Stimulated activated CD4-positive, alpha-beta T cell treated with anti-CD3 and anti-CD28 coated beads, Interleukin-12 subunit alpha, Interleukin-12 subunit beta, amount 100 ng/mL, for 48 hours (primary cell): ENCODE measurements at places on chromosomes 5 and 9.

- peak; percentile 29 for DNase-seq
Observed at GRCh38 chr5:133610489-133611356, 1.6 kb downstream of the FSTL4 start.

DNA sequence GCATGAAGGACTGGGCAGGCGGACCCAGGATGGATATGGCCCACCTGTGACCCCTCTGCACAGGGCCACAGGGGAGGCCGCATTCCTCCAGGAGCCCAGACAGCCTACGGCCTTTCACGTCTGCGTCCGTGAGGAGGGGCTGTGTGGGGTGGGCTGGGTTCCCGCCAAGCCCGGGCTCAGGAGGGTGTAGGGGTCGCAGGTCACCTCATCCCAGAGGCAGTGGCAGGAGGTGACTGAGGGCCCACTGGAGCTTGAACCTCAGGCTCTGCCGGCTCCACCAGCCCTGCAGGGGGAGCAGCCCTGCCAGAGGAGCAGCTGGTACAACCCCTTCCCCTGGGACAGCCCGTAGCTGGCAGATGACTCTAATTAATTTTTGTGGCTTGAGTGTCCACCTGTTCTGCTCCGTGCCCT is 40.7 kb upstream of the CACNA1B start:
- DNase-seq = no peak

GRCh38 chr9:121498487-121499176 is 1.0 kb downstream of the GGTA1 start:
- DNase-seq = no peak

GRCh38 chr9:73173557-73174329 is 22.1 kb downstream of the ANXA1 start:
- DNase-seq = no peak

- peak; percentile 47 for DNase-seq
Observed at GRCh38 chr9:35903049-35903448, 3.0 kb upstream of the HRCT1 start.

DNA sequence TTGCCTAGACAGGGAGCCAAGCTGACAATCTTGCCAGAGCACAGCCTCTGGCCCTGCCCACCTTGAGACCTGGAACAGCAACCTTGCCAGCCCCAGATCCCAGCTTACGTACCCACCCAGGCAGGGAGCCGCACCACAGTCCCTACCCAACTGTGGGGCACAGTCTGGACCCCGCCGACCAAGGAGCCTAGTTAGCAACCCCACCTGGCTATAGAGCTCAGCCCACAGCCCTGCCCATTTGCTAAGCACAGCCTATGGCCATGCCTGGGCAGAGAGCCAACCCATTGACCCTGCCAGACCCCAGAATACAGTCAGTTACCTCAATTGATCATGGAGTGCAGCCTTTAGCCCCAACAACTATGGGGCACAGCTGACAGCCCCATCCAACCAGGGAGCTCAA is 97.9 kb upstream of the SH3GL2 start:
- no peak for DNase-seq

GRCh38 chr5:179747811-179748210 is 15.2 kb downstream of the MAML1 start:
- no peak for DNase-seq

DNA sequence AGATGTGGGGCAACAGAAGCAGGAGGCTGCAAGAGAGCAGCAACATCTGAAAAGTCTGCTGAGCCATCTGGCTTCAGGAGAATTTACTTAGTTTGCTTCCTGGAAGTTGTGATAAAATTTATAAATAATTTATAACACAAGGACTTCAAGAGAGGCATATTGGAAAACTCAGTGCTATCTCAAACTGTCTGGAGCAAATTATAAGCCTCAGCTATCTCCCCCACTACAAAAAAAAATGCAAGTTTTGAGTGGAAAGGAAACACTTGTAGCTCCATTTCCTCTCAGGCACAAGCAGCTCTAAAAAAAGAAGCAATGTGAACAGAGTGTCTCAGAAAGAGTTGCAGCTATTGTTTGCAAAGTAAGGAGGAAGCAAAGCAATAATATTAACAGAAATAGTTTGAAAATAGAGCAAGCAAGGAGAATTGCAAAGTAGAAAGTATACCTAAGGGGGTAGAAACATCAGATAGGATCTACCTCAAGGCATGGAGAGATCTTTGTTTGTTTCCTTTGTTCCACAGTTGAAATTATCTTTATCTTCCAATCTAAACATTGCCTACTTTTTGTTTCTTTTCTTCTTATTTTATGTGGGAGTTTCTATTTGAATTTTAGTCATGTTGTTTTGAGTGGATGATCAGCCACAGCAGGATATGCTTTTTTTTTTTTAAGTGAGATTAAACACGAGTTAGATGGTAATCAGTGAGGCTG is 55.9 kb upstream of the IL6ST start:
- no peak for DNase-seq

DNA sequence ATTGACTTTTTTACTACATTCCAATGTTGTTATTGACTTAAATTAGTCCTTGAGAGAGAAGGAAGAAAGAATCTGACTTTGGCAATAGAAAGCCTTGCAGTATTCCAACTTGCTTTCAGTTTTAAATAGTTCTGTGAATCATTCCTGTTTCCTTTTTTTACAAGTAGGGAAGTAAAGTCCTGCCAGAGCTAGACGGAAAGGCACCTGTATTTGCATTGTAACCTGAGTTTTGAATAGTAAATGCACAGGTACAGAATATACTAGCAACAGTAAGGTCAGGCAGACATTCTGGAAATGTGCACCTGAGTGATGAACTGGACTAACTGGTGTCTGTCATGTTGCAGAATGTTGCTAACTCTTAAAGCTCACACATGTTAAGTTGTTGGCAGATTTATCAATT is 100.9 kb downstream of the PRKACG start:
- no peak for DNase-seq

- no peak for DNase-seq
Observed at GRCh38 chr9:80369641-80370040, 797.9 kb downstream of the TLE4 start.

DNA sequence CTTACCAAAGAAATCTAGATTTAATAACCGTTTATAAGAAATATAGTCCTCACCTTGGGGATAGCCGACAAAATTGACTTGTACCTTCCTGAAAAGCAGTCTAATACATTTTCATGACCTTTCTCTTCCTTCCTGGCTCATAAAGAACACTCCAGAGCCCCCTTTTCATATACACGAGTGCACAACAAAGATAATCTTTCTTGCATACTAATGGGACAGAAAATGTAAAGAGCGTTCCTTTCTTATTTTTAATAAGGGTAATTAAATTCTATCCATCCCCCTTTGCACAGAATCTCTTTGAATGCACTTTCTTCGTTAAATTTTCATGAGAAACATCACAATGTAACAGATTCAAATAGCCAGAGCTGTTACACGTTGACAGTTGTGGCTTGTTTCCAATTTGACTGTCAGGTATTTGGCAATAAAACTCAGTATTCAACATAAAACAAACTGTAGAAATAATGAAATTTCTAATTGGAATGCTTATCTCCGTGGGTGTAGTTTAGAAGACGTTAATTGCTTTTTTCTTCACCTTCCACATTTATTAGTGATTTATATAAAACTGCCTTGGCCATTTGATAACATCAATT is 732.3 kb upstream of the DMAC1 start:
- no peak for DNase-seq

DNA sequence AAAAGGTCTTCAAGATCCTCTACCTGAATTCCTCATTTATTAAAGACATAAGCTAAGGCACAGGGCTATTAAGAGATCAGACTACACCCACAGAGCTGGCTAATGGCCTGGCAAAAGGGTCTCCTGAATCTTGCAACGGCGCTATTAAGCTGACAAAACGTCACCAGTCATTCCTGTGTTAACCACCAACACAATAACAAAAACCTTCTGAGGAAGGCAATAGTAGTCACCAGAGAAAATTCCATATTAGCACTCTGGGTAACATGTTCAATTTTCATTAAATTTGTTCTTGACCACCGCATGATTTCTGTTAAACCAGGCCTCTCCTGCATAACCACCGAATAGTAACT is 77.0 kb downstream of the GNAQ start:
- no peak for DNase-seq

- no peak for DNase-seq
Observed at GRCh38 chr9:127181595-127182190, 59.3 kb upstream of the ANGPTL2 start.

GRCh38 chr5:174717826-174718455 is 6.4 kb upstream of the MSX2 start:
- no peak for DNase-seq

DNA sequence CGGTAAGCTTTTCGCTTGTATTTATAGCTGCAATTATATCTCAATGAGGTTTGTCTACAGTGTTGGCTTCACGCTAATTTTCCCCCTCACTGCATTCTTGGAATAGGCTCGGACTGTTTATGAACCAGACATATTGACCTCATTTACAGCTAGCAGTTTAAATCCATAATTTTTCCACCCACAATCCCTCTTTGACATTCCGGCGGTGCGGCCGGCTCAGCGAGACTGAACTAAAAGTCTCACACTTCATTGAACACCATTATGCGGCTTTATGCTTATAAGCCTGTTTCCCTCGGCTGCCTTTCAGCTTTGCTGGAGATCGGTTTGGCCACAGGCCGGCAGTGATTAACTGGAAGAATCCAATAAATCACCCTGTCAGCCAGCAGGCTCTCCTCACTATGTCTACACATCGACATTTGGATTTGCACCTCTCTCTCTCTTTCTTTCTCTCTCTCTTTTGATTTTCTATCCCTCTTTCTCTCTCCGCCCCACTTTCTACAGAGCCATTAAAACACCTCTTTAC is 315.0 kb upstream of the TLE4 start:
- no peak for DNase-seq

DNA sequence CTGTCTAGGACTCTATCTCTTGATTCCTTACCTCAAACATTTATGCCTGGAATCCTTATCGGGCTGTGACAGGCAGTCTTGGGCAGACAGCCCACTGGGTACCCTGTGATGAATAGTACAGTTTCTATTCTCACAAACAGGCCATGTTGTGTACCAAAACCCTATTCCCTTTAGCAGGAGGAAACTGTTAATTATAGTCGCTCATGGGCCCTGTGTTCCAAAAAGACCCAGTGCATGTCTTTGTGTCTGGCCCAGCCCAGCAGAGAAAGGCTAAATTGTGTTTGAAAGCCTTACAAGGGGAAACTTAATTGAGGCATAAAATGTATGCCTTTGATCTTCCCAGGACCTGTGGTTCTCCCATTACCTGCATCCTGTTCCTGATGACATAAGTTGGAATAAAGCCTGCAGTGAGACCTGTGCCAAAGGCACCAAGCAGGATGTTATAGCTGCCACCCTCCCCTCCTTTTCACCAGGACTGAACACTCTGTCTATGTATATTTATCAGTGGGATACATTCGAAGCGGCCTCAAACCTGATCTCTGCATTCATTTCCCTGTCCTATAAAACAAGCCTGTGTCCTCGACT is 43.3 kb downstream of the TLR4 start:
- DNase-seq = no peak

- no peak for DNase-seq
Observed at GRCh38 chr5:97979740-97980139, 793.7 kb upstream of the RGMB start.

DNA sequence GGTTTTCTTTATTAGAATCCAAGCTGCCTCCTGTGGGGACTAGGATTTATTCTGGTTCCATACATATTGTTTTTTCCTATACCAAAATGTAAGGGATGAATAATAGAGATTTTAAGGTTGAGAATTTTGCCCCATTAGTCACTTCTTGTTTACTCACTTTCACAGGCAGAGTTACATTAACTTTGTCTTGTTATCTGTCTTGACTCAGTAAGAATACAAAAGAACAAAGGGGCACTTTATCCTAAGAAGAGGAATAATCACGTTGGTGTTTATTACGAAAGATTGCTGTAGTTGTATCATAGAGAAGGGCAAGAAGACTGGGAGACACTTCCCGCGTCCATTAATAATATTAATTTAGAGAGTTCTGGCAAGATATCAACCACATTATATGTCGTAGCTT is 599.7 kb upstream of the FTMT start:
- DNase-seq = no peak

GRCh38 chr5:65141493-65141892 is 340.2 kb downstream of the ADAMTS6 start:
- DNase-seq = no peak

GRCh38 chr9:132638240-132638639 is 31.5 kb downstream of the DDX31 start:
- no peak for DNase-seq

DNA sequence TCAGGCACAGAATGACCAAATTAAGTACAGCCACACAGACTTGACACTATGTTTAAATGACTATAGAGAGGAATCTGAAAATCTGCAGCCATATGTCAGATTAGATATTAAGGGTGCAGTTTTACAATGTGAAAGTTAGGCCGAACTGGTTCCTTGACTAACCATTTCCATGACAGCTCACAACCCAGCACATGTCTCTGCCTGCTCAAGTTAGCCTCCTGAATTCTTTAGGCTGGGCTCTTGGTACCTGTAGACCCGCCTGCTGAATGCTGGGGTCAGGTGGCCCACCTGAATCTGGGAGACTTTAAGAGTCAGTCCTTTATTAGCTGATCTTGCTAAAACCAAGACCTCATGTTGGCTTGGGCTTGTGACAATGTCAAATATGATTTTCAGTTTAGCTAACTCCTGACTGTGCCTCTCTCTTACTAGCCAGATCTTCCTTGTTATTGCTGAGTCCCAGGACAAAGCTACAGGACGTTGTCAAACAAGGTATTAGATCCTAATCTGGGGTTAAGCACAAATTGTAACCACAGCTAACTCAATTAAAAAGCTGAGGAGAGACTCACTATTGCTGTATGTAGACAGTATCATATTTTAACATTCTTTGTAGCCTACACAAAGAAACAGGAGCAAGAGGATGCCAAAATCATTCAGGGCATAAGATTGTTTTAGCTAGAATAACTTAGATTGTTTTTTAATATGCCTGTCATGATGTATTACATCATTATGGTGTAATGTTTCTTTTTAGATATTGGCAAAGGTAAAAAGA is 490.9 kb downstream of the SEMA5A start:
- DNase-seq = no peak

DNA sequence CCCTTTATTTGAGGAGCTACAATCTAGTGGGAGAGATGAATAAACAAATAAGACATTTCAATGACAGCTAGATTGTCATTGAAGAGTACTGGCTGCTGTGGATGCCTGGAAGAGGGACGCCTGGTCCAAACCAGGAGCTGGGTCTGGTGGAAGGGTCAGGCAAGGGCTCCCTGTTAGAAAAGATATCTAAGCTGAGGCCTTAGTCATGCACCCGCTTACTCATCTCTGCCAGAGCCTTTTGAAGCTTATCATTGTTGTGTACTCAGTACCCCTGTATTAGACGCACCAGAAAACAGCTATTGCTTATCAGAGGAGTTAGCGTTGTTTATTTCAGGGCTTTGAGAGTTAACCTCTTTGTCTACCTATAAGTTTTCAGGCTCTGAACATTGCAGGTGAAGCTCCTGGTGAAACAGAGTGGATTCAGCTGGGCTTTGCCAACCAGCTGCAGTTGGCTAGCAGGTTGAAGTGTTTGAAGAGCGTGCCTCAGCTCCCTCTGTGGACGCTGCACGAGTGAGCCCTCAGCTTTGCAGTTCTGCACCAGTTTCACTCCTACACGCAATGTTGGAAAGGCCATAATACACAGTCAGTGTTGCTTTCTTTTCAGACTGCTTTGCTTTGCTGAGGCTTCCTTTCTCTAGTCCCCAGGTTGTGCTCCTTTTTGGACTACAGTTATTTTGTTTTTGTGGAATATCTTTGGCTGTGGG is 5.6 kb upstream of the GPR151 start:
- DNase-seq = no peak
